H1 (cell line): ENCODE measurements at places on chromosomes 2 and 18.

- no peak for DNase-seq
These were observed 285.8 kb upstream of the GYPC start for GRCh38 chr2:126370201-126370600.

DNA sequence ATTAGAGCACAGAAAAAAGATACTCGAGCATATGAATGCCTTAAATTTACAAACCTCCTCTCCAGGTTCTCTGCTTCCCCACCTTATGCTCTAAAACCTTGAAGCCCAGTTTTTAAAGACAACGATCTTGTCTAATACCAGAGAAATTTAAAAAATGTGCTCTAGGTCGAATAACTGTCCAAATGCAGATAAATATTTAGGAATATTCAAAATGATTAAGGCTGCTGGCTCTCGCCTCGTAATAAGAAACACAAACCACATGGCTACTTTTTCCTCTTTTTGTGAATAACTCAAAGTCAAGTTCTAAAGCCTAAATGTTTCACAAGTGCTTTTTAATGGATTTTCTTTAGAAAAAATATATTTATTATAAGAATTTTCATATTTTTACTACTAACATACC is 101.3 kb downstream of the SATB2 start:
- no peak for DNase-seq

GRCh38 chr18:55275039-55275901 is 312.7 kb downstream of the TCF4 start:
- DNase-seq = no peak

GRCh38 chr2:119248751-119249150 is 25.1 kb downstream of the STEAP3 start:
- DNase-seq = no peak

GRCh38 chr2:64532030-64532429 is 7.9 kb downstream of the AFTPH start:
- no peak for DNase-seq

- no peak for DNase-seq
These were observed 3.1 kb upstream of the GALNT1 start for GRCh38 chr18:35578481-35578880.
